NCI-H510A (cell line): ENCODE measurements at places on chromosomes 12 and 14.

DNA sequence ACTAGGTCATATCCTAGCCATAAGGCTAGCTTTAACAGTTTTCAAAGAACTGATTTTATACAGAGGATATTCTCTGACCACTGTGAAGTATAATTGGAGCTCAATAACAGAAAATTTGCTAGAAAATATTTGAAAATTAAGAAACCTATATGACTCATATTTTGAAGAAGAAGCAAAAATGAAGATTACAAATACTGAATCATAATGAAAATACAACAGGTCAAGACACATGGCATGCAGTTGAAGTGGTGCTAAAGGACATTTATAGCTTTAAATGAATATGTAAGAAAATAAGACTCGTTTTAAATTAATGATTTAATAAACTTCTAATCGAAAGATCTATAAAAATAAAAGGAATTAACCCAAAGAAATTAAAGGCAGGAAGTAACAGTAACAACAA is 1234.6 kb downstream of the SLC16A7 start:
- no peak for DNase-seq

DNA sequence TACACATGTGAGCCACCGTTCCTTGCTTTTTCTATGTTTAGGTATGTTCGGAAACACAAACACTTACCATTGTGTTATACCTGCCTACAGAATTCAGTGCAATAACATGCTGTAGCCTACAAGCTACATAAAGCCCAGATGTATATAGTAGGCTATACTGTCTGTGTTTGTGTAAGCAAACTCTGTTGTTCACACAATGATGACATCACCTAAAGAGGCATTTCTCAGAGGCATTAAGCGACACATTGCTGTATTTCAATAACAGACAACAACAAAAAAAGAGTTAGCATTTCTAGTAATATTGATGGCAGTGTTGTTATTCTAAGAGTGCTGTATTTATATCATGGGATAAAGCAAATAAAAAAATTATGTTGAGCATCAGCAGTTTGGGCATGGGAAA is 70.2 kb downstream of the MED13L start:
- no peak for DNase-seq

- DNase-seq: no peak
Observed at GRCh38 chr12:45273717-45274271, 57.9 kb downstream of the ANO6 start.

DNA sequence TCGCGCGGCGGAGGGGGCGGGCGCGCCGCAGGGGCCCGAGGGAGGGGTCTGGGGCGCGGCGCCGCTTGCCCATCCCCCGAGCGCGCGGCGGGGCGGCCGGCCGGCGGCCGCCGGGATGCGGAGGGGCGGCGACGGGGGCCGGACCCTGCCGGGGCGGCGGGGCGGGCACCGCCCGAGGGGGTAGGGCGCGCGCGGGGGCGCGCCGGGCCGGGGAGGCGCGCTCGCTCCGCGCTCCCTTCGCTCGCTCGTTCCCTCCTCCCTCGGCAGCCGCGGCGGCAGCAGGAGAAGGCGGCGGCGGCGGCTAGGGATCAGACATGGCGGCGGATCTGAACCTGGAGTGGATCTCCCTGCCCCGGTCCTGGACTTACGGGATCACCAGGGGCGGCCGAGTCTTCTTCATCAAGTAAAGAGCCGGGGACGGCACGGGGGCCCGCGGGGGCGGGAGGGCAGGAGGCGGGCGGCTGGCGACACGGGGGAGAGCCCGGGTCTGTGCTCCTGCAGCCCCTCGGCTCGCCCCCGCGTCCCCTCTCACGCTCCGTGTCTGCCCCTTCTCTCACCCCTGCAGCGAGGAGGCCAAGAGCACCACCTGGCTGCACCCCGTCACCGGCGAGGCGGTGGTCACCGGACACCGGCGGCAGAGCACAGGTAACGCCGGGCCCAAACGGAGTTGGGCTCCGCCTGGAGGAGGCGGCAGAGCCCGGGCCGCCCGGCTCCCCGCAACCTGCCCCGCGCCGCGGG is at the start of gene PLEKHA5:
TSS of gene PLEKHA5 (plus strand) at position 248 of the 738 bp plus-strand sequence. CDS start at position 315, 67 bp downstream.
- DNase-seq: peak; percentile 71

DNA sequence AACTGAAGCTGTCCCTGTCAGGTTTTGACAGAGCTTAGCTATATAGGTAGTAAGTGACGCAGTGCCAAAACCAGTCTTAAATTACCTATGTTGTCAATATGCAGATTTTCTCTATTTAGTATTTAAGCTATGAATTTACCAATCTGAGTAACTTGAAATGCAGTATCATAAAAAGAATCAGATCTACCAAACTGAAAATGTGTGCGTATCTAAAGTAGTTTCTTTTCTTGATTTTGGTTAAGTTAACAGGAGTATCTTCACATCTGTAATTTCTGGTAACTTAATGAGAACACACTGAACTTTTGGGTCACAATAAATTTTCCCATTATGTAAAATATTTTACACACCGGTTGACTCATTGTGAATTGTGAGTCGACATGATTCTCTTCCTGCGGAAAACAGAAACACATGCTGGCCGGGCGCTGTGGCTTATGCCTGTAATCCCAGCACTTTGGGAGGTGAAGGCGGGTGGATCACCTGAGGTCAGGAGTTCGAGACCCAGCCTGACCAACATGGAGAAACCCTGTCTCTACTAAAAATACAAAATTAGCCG is 45.1 kb downstream of the TRAF3 start:
- DNase-seq: no peak
